ENCODE measurements at places on chromosomes 5 and 9.

DNA sequence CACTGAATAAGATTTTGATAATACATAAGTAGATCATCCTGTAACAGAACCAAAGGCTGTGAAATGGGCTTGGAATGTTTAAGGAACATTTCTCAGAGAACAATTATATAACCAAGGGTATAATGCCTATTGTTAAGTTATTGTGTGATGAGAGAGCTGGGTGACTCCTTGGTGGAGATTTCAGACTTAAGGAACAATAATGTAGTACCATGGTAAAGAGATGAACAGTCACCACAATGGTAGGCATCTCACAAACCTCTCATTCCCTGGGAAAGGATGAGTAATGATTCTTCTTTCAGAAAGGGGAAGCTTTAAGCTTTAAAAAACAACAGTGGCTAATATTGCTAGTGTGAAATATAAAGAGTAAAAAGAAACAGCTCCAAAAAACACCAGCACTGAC, 147.4 kb downstream of the TRIM36 start:
- DNase-seq = no peak

GRCh38 chr9:38282756-38283155, 109.7 kb upstream of the ALDH1B1 start:
- no peak for DNase-seq

GRCh38 chr5:148988328-148988727, 74.5 kb downstream of the SH3TC2 start:
- DNase-seq = no peak

- no peak for DNase-seq
Measured at GRCh38 chr9:115367780-115368525, 250.0 kb upstream of the TNC start.

GRCh38 chr5:8491254-8491653, 622.3 kb downstream of the MTRR start:
- DNase-seq = no peak

- peak; percentile 30 for DNase-seq
Measured at GRCh38 chr9:97468658-97469448, 32.6 kb upstream of the TMOD1 start.

DNA sequence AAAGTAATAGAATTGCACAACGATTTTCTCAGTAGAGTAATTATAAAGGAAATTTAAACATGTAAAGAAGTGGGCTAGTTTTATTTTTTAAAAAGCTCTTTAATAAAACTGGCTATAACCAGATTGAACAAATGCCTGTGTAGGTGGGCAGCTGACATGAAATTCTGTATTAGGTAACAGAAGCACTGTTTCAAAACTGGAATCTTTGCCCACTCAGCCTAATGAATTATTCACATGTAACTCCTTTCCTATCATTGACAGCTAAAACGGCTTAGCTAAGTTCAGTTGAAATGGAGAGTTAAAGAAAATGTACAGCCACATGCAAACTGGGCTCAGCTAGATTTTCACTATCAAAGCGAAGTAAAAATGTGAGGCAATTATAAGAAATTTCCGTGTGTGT, 1300.1 kb upstream of the ACO1 start:
- no peak for DNase-seq

DNA sequence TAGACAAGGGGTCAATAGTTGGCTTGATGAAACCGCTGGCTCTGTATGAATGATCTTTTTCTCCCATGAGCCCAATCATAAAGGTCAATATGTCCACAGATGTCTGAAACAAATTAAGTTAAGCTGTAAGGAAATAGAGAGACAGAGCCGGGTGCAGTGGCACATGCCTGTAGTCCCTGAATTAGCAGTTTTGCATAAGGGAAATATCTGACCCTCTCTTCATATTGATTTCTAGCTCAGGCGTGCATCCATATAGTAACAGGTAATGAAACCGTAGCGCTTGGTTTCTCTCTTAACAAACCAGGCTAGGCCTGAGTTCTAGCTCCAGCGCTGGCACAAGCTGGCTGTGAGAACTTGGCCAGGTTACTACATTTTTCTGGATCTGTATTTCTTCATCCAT, 118.1 kb upstream of the ERCC6L2 start:
- DNase-seq = no peak

- no peak for DNase-seq
Measured at GRCh38 chr9:124044448-124044847, 32.9 kb downstream of the LHX2 start.

- no peak for DNase-seq
Measured at GRCh38 chr9:89668216-89668865, 63.5 kb downstream of the GADD45G start.

DNA sequence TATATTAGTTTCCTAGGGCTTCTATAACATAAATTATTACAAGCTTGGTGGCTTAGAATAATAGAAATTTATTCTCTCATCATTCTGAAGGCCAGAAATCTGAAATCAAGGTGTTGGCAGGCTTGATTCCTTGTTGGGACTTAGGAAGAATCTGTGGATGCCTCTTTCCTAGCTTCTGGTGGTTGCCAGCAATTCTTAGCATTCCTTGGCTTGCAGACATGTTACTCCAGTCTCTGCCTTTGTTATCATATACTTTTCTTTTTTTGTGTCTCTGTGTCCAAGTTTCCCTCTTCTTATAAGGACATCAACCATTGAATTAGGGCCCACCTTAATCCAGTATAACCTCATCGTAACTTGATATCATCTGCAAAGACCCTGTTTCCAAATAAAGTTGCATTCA, 31.4 kb downstream of the CTNNA1 start:
- DNase-seq = no peak

Measured in CD4-positive, alpha-beta T cell treated with Interleukin-10 for 1 hour (primary cell).